Upper lobe of left lung (tissue), 6 donors: ENCODE measurements at places on chromosomes 3 and 15. TPM values are rescaled to one million over a fixed set of nuclear protein-coding genes. Genes with fewer than 3 reads are reported as not detected.

Gene VGLL3
- total RNA-seq = 44.7 TPM

Gene PDIA5
- 25.1 TPM for total RNA-seq

Gene CDCP1
- total RNA-seq = 28.3 TPM

Gene COL6A5
- 6.1 TPM for total RNA-seq

Gene DUOXA1
- total RNA-seq = 274 TPM

Gene HES1
- 25.0 TPM for total RNA-seq

Gene LTF
- total RNA-seq = 85.9 TPM

DNA sequence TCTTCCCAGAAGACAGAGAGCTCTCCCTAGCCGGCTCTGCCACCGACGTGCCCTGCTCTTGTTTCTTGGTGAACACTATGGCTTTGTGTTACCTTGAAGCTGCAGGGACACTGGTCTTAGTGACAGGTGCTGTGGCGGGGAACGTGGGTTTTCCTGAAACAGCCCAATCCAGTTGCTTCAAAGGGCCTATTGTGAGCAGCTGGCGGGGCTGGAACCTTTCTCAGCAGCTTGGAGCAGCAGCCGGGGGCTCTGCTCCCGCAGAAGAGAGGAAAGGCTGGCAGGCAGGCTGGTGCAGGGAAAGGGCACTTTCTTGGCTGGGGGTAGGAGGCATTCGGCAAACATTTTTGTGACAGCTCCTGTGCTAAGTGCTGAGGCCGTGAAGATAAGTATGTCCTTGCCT is 12.8 kb downstream of the MYZAP start:
- peaks cover 10% of the 10 kb centered on the region for H3K4me1 ChIP-seq
- no peak for DNase-seq
- peaks cover 4% of the 10 kb centered on the region for H3K36me3 ChIP-seq
- H3K27me3 ChIP-seq = no peaks in the 10 kb centered on the region
- peak overlapping the region; percentile 57 for H3K27ac ChIP-seq

DNA sequence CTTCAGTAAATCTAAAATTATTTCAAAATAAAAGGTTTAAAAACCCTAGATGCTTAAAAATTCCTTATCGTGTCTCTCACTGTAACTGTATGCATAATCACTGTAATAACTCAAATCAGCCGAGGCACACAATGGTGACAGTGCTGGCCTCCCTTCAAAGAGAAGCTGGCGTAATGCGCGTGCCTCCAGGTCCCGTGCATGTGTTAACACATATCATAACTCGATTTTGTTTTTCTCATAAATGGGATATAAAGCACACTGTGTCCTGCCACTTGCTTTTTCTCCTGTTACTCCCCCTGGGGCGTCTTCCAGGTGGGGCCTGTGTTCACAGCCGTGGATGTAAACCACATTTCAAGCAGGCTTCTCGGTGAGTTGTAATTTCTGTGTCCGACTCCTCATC is 56.0 kb downstream of the TPRA1 start:
- no peak overlapping the region for H3K4me3 ChIP-seq
- no peaks in the 10 kb centered on the region for H3K36me3 ChIP-seq
- H3K27me3 ChIP-seq = no peaks in the 10 kb centered on the region
- no peak for DNase-seq

DNA sequence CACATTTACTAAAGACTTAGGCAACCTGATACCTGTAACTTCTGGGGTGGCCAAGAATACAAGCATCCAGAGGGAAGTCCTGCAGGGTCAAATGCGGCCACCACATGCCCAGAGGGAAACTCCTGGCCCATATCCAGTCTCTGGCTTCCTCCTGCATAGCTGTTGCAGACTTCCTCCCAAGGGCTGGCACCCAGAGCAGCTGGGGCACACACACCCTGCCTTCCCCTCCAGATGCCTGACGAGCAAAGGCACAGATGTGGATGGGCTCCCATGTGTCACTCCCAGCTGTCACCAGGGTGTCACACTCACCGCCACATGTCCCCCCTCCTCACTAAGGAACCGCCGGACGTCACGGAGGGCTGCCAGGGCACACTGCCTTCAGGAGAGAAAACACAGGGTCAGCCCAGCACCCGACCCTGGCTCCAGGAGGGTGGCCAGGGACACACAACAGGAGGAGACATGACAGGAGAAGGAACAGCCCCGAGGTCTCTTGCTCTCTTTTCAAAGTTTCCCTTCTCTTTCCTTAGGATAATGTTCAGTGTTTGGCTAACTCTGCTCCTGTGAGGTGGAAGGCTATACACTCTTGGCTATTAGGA is 13.2 kb downstream of the PFKFB4 start:
- H3K4me1 ChIP-seq = no peaks in the 10 kb centered on the region
- no peaks in the 10 kb centered on the region for H3K27me3 ChIP-seq
- no peak overlapping the region for H3K4me3 ChIP-seq
- no peak for DNase-seq
- peak overlapping the region; percentile 1 for H3K27ac ChIP-seq

DNA sequence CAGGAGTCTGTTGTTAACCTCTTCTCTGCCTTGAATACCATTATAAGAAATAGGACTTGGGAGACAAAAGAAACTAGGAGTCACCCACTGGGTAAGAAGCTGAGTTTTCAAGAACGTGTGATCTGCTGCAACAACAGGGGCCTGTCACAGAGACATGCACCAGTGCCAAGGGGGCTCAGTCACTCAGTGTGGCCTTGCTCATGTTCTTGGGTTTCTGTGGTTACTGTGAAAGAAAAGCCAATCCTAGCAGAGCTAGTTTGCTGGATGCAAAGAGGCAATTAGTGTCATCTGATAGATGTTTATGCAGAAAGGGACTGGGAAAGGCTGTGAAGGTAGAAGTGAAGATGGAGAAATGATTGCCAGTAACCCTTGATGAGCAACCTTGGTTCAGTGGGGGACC is 126.3 kb downstream of the IQCH start:
- H3K36me3 ChIP-seq = no peaks in the 10 kb centered on the region
- DNase-seq = no peak
- no peak overlapping the region for H3K4me3 ChIP-seq
- H3K27me3 ChIP-seq = no peaks in the 10 kb centered on the region
- no peak overlapping the region for H3K27ac ChIP-seq
- no peaks in the 10 kb centered on the region for H3K4me1 ChIP-seq

DNA sequence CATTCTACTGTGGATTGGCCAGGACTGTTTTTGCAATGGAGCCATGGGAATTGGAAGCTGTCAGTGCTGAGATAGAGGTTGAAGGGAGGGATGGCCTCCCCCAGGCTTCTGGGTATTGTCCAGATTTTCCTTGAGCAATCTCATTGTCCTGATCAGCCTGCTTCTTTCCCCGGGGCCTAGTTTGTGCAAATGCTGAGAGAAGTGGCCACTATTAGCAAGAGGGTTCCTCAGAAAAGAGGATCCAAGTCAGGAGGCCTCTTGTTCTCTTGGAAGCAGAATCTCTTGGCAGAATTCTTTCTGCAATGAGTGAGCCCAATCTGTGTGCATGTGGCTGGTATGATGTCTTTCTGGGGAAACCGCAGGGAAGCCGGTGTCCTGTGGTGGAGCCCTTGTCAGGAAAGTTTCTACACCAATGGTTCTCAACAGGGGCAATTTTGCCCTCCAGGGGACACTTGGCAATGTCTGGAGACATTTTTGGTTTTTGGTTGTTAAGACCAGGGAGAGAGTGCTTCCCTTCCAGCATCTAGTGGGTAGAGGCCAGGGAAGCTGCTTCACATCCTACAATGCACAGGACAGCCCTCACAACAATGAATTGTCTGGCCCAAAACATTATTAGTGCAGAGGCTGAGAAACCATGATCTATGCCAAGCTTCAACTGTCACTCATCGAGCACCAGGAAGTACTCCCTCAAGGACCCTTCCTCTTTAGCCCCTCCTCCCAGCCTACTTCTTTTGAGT is 2.0 kb downstream of the LIPC start:
- no peaks in the 10 kb centered on the region for H3K27me3 ChIP-seq
- no peak for DNase-seq
- no peak overlapping the region for H3K27ac ChIP-seq
- H3K36me3 ChIP-seq = no peaks in the 10 kb centered on the region
- peaks cover 13% of the 10 kb centered on the region for H3K4me1 ChIP-seq

DNA sequence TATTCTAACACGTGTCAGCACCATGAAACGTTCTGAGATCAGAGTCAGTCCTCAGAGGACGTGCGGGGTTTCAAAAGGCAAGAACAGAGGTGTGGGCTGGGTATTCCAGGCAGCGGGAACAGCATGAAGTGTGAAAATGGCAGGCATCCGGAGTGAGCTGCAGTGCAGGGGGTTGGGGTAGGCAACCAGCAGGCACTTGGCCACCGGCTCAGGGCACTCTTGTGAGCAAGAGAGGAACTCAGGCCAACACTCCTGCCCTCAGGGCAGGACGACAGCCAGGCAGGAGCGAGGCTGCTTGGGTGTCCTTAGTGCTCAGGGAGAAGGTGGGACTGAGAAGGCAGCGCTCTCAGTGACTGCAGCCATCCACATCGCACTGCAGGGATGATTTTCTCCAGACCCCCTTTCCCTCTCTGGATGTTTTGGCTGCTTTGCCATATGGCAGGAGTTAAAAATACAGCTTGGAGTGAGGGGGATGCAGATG is 151.1 kb downstream of the NUP210 start:
- no peak for DNase-seq
- H3K27ac ChIP-seq = no peak overlapping the region
- no peaks in the 10 kb centered on the region for H3K27me3 ChIP-seq
- no peaks in the 10 kb centered on the region for H3K4me1 ChIP-seq
- H3K4me3 ChIP-seq = no peak overlapping the region

- H3K4me1 ChIP-seq = no peaks in the 10 kb centered on the region
- DNase-seq = no peak
- H3K27ac ChIP-seq = no peak overlapping the region
- no peak overlapping the region for H3K4me3 ChIP-seq
- H3K36me3 ChIP-seq = no peaks in the 10 kb centered on the region
- no peaks in the 10 kb centered on the region for H3K27me3 ChIP-seq
Measured at GRCh38 chr3:145557405-145557804, 603.6 kb downstream of the PLOD2 start.

- DNase-seq = peak; percentile 54
- peaks cover 23% of the 10 kb centered on the region for H3K36me3 ChIP-seq
- H3K27me3 ChIP-seq = no peaks in the 10 kb centered on the region
- peaks cover 99% of the 10 kb centered on the region for H3K4me1 ChIP-seq
- H3K27ac ChIP-seq = peak overlapping the region; percentile 85
Measured at GRCh38 chr15:40335938-40336743, 4.6 kb downstream of the CCDC9B start.

DNA sequence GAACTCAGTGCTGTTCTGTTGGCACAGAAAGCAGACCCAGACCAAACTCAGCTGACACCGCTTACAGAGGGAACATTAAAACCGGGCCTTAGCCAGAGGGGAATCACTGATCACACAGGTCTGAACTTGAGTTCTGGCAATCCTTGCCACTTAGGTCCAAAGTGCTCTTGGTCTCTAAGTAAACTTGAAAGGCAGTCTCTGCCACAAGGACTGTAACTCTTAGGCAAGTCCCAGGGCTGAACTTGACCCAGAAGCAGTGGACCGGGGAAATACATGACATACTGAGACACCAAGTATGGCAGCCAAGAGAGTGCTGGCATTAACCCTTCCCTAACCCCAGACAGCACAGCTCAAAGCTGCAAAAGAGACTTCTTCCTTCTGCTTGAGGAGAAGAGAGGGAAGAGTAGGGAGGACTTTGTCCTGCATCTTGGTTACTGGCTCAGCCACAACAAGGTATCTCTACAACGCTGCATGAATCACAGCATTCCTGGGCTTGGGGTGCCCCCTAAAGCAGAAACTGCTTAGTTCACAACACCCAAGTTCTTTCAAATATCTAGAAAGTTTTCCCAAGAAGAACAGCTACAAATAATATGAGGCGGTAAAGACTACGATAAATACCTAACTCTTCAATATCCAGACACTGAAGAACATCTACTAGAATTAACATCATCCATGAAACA is 32.5 kb downstream of the NAALADL2 start:
- no peak overlapping the region for H3K27ac ChIP-seq
- no peak for DNase-seq
- H3K27me3 ChIP-seq = no peaks in the 10 kb centered on the region
- H3K36me3 ChIP-seq = no peaks in the 10 kb centered on the region

- no peaks in the 10 kb centered on the region for H3K27me3 ChIP-seq
- H3K4me1 ChIP-seq = peaks cover 5% of the 10 kb centered on the region
- H3K27ac ChIP-seq = no peak overlapping the region
- DNase-seq = no peak
Measured at GRCh38 chr3:111936967-111937366, 41.9 kb upstream of the ABHD10 start.

GRCh38 chr3:40166997-40167396 is 142.5 kb upstream of the EIF1B start:
- H3K36me3 ChIP-seq = no peaks in the 10 kb centered on the region
- no peaks in the 10 kb centered on the region for H3K4me1 ChIP-seq
- no peak overlapping the region for H3K4me3 ChIP-seq
- DNase-seq = no peak

DNA sequence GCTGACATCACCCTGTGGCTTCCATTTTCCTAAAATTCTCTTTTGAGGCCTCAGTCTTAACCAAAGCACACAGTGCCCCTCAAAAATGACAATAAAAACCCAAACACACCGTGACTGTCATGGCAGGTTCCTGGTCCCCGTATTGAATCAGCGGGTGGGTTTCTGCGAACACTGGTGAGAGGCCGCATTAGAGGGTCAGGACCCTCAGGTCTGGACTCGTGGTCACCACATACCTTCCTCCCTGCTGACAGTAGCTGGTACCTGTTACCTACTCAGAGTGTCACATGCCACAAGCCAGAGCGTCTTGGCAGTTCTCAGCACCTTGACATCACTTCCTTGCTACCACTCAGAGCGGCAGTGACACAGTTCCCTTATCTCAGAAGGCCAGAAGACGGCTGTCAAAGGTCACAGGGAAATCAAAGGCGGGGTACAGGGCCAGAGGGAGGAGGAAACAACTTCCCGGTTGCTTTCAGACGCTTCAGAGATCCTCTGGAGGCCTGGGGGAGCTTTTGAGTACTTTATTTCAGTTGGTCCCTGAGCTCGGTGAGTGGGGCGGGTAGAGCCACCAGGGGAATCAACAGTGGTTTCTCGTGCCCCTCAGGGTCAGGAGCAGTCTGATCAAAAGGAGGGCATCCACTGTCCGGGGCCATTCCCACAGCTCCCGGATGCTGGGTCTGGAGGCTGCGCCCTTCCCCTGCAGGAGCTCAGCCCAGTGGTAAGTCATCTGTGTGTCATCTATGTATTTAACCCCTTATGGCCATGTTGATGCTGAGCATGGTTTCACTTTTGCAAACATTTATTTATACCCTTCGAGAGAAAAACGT is at the start of the genes CCR5AS and CCRL2:
CCR5AS (minus strand) TSS at position 279 of the 824 bp plus-strand sequence.
CCRL2 (plus strand) TSS at position 472 of the 824 bp plus-strand sequence. CDS start 821 bp downstream, outside the sequence.
- peak within 1 kb of the TSS; percentile 36 for H3K4me3 ChIP-seq
- H3K36me3 ChIP-seq = no peaks in the 10 kb centered on the region
- peak within 1 kb of the TSS; percentile 91 for H3K27ac ChIP-seq

GRCh38 chr3:197242784-197243432 is 55.5 kb downstream of the DLG1 start:
- H3K4me3 ChIP-seq = no peak overlapping the region
- H3K27me3 ChIP-seq = no peaks in the 10 kb centered on the region
- H3K4me1 ChIP-seq = peaks cover 3% of the 10 kb centered on the region
- H3K36me3 ChIP-seq = no peaks in the 10 kb centered on the region
- DNase-seq = no peak

GRCh38 chr3:50470658-50471057 is 32.8 kb downstream of the CACNA2D2 start:
- H3K36me3 ChIP-seq = no peaks in the 10 kb centered on the region
- H3K27me3 ChIP-seq = no peaks in the 10 kb centered on the region
- no peaks in the 10 kb centered on the region for H3K4me1 ChIP-seq
- no peak overlapping the region for H3K4me3 ChIP-seq
- no peak overlapping the region for H3K27ac ChIP-seq
- no peak for DNase-seq
